ENCODE measurements at places on chromosomes 11 and 22.

GRCh38 chr11:82229341-82229740 is 504.3 kb downstream of the FAM181B start:
- no peak for DNase-seq

DNA sequence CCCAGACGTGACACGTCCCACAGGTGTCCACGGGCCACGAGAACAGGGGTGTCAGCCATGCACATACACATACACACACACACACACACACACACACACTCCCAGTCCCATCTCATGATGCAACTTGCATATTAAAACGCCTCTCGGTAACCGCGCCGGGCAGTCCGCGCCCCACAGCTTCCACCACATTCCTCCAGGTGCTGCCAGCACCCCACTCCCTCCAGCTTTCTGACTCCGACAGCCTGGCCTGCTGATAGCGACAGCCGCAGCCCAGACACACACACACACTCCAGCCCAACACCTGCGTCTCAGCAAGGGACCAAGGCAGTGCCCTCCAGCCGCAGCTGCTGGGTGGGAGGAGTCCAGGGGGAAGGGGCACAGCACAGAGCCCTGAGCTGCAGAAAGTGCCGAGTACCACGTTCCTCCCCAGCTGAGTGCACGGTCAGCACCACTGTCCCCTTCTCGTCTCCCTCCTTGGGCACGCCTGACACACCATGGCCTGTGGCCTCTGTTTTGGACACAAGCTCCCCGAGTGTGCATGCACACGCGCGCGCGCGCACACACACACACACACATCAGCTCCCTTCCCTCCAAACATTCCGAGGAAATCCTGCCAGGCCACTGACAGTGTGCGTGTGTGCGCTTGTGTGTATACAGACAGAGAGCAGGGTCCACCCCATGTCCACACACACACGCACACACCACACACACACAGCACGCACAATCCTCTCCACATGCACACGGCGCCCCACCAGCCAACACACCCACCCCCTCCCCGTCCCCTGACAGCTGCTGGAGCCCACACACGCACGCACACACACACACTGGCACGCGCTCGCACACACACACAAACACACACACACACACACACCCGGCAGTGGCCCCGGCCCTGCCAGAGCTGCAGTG is 1.2 kb downstream of the ELFN2 start:
- DNase-seq, result peak; percentile 61

- peak; percentile 66 for DNase-seq
Observed at GRCh38 chr11:59158206-59159068, 13.5 kb upstream of the DTX4 start.

GRCh38 chr11:45180179-45180847 is 33.9 kb downstream of the PRDM11 start:
- no peak for DNase-seq

GRCh38 chr11:69641681-69642548 is 959 bp downstream of the CCND1 start:
- DNase-seq, result no peak

- no peak for DNase-seq
Observed at GRCh38 chr11:28259177-28259843, 151.1 kb downstream of the METTL15 start.

DNA sequence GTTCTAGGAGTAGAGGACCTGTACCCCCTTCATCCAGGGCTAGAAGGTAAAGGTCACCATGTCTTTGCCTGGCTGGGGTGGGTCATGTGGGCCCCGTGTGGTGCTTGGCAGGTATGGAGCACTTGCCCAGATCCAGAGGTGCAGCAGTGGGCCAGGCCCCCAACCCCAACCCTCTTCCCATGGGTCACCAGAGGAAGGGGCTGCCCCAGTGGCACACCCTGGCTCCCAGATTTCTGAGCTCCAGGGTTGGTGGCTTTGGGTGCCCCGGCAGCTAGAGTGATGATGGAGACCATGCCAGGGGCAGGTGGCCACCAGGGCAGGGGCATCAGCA is 2.4 kb upstream of the GP1BB start:
- DNase-seq, result no peak

DNA sequence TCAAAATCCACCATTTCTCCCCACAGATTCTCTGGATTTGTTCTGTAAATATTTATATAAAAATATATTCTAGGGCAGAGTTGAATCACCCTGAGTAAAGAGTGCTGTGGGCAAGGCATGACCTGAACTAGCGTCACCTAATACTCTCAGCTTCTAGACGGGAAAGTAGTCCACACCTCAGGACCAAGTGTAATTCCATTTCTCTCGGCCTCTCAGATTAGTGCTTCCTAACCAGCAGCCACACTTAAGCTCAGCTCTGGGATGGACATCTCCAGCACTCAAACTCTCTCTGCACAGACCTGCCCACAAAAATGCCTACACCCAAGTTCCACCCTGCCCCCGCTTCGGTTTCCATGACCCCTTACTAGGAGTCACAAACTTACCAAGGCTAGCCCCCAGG is 5.3 kb downstream of the SPTBN2 start:
- DNase-seq, result no peak

DNA sequence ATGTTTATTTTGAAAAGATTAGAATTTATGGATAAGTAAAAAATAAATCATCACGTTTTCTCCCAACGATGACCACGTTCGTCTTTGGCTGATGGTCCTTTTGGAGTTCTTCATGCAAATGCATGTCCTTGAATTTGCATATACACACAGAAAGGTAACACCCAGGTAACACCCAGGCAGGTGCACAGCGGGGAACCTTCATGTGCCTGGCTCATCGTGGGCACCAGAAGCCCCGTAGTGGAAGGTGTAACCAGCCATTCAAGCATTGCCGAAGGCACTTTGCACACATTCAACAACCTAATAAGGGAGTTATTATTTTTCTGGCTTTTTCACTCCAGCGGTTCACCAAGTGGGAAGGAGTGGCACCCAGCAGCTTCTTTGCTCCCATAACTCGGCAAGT is 404.6 kb downstream of the TBC1D22A start:
- no peak for DNase-seq

GRCh38 chr11:125056931-125057692 is 6.0 kb upstream of the SLC37A2 start:
- DNase-seq, result no peak

GRCh38 chr11:119030029-119030328 is 698 bp downstream of the SLC37A4 start:
- DNase-seq, result no peak

- no peak for DNase-seq
Observed at GRCh38 chr11:113519989-113520613, 44.9 kb upstream of the DRD2 start.

- DNase-seq, result peak; percentile 73
Observed at GRCh38 chr22:18023509-18024275, 669 bp downstream of the MICAL3 start.

DNA sequence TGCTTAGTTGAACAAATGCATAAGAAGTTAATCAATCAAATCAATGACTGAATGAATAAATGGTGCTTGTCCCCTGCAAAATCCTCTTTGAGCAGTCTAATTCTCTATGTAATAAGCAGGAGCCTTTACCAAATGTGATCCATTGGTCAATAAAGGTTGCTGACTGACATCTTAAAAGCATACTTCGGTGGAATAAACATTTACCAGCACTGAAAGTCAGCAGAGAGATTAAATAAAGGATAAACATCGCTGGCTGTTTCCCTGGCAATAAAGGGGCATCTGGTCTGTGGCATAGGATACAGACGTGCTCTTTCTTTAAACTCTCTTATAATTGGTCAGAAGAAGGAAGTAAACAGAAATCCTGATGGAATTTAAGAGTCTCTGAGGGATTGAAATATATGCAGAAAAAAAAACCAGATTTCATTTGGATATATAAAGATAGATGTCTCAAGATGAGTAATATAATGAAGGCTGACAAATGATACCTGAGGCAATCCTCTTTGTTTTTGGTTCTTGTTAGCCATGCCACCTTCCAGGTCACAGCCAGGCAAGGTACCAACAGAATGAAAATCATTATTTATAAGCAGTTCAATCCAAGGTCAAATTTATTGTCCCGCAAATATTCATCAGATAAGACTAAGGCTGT is 578.4 kb upstream of the CCDC90B start:
- peak; percentile 5 for DNase-seq

DNA sequence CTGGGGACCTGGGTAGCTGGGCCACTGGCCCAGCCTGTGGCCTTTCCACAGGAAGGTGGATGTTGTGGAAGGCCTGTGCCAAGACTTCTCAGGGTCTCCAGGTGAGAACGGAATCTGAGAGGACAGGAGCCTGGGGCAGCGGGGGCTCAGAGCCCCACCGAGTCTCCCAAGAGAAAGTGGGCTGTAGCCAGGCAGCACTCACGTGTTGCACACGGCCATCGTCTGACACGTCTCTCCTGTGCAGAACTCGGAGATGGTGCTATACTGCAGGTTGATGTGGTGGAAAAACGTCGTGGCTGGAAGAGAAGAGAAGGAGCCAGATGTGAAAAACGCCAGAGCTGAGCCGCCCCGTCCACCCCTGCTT is 6.4 kb downstream of the MOB2 start:
- DNase-seq, result no peak

GRCh38 chr11:108224911-108225786 is 2.3 kb downstream of the ATM start:
- DNase-seq, result no peak

GRCh38 chr22:48885271-48885918 is 942.3 kb downstream of the BRD1 start:
- no peak for DNase-seq

DNA sequence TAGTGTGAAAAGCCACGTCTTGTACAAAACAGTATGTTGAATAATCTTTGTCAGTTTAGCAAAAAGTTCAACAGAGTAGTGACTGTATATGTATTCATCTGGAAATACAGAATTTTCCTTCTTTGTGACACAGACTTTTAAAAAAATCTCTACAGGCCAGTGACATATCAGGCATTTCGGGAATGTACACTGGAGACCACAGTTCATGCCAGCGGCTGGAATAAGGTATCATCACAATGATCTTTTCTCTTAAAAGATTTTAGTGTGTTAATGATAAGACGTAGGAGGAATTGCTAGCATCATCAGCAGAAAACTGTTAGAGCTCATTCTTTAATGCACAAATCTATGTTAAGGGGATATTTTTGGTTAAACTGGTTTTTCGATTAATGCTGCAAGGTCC is 57.4 kb downstream of the BCL2L13 start:
- DNase-seq, result no peak

GRCh38 chr11:843818-844692 is 1.4 kb downstream of the TSPAN4 start:
- DNase-seq, result peak; percentile 90

DNA sequence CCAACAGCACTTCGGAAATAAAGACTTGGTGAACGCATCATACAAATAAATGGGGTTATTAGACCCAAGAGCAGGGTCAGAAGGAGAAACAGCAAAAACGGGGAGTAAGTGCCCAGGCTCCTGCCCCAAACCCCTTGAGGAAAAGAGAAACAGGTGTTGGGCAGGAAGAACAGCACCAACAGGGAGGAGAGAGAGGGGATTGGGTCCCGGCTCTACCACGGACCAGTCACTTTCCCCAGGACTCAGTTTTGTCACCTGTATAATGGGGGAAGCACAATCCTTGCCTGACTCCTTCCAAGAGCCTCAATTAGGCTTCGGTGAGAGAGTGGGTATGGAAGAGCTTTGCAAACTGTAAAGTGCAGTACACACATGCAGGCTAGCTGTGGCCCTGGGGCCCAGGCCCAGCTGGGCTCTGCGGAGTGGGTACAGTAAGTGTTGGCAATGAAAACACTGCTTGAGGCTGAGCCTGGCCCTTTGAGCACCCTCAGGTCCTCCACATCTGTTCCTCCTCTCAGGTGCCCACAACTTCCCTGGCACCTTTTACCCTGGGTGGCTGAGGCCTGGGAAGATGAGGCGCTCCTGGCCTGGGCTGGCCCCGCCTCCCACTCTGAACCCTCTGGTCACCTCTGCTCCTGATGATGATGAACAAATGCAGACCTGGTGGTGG is 8.9 kb downstream of the SLC29A2 start:
- no peak for DNase-seq

DNA sequence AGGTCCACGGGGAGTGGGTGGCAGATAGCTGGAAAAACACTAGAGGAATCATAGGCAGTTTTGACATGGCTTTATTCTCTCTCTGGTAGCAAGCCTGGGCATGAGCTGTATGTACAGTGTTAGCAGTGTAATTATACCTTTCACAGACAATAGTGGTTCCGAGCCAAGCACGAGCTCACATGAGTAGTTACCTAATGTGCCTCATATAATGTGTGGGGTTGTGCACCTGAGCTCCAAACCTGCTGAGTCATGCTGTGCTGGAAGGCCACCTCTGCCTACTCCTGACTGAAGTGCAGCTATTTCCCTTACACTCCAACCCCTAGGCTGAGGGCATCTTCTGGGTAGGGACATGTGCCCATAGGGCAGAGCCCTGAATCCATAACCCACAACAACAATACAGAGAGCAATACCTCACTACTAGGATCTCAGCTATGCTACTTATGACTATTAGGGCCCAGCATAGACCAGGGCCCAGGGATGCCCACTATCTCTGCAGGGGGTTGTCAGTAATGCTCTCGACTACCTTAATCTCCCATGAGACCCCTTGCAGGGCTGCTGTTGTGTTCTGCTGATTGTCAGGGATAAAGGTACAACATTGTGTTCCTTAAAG is 432.1 kb downstream of the DYNC2H1 start:
- DNase-seq, result peak; percentile 14

Data from amniotic epithelial cell (primary cell).